Breast epithelium (tissue), 4 donors: ENCODE measurements at places on chromosomes 1 and 21.

- DNase-seq: no peak
Observed at GRCh38 chr1:171210355-171210754, 25.3 kb downstream of the FMO2 start.

DNA sequence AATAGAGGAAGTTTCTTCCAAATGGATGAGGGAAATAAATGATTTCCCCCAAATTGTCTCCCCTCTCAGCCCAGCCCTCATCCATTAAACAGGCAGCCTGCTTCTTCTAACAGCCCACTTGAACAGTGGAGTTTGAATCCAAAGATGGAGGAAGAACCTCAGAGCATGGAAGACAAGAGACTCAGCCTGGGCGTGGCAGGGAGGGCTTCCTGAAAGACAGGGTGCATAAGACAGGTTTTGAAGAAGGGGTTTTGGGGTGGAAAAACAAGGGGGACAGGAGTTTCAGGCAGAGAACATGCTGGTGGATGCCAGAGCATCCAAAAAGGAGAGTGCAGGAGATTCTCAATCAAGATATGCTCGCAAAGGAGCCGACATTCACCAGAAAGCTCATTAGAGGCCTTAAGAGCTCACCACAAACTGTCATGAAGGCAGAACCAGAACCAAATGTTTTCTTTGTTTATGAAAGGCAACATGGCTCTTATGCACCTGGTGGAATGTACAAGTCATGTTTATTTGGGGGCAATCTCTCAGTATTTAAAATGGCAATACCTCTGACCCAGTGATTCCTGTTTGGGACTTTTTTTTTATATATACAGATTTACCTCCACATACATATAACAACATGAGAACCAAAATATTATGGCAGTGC, 26.5 kb upstream of the TSPEAR start:
- DNase-seq: no peak

DNA sequence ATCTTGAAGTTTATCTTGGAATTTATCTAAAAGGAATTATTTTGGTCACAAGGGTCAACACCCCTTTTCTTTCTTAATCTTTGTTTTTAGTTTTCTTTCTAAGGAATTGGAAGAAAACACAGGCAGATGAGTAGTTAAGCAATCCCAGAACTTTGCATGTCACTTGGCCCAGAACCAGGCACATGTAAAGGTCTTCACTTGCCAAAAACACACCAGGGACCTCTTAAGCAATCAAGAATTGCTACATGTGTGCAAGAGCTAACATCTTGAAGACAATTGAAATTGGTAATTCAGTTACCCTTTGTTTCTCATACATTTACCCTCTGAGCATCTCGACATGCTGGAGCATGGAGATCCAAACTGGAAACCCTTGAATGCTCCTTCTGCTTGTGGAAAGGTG, 114.2 kb downstream of the ZC3H11B start:
- DNase-seq: no peak

DNA sequence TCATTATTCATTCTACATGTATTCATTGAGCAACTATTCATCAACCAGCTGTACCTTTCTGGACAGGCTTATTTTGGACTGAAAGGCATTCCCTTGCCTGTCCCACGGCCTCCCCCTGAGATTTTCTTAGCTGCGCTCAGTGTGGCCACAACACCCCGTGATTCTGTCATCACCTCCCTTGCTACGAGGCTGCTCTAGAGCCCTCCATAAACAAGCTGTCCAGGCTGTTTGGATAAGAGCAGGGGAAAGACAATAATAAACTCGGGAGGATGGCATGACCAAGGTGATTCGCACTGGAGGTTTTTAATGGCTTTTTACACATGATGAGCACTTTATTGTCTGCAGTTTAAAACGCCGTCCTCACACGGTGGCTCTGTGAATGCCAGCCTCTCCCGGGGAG, 139.7 kb downstream of the ROR1 start:
- no peak for DNase-seq

- DNase-seq: no peak
Observed at GRCh38 chr1:68358439-68358838, 91.3 kb downstream of the RPE65 start.
